ENCODE measurements at places on chromosomes 5 and 9.

DNA sequence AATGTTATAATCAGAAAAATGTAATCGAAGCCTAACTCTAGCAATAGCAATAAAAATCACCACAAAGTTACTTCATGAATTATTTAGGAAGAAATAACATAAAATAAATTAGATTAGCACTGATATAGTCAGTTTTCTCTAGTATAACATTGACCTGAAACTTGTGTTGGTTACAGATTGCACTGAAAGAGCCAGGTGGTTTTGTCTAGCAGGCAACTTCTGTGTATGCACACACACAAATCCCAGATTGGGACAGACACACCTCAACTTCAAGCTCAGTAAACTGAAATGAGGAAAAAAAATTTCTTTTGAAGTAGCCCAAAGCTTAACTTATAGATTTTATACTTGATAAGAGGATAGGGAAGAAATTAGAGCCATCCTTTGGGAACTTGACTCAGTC, 129.3 kb downstream of the EFNA5 start:
- no peak for DNase-seq

DNA sequence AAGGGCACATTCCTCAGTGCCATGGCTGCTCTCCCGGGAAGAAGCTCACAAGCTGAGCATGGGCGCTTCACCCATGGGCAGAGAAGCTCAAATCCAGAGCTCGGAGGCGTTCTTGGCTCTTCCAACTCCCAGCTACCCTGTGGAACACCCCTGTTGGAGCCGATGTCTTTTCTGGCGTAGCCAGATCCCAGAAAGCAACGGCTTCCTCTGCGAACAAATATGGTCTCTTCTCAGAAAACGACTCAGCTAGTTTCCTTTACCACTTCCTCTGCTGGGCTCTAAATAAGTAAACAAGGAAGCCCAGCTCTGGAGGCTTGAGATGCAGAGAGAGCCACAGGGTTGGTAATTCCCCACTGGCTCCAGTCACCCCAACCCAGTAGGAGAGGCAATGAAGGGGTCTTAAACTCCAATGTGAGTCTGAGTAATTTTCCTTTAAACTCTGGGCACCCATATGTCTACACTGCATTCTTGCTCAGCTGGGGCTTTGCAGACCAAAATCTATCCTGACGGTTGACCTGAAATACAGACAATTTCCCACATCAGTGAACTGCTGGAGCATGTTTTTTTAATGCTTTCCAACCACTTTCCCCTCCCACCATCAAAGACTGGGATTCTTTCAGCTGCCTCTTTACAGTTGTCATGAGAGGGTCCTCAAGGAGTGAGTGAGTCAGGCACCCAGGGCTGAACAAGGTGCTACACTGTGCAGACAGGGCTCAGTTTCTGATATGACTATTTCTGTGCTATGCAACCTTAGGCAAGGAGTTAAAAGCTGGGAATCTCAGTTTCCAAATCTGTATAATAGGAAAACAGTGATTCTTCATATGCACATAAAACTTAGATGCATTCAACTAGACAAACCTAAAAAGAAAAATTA, at the start of gene LCP2:
TSS of gene LCP2 (minus strand) at position 189 of the 874 bp plus-strand sequence. CDS start at position 23, 166 bp downstream.
- no peak for DNase-seq

- DNase-seq: no peak
Observed at GRCh38 chr9:126030716-126031115, 283.5 kb downstream of the PBX3 start.

- no peak for DNase-seq
Observed at GRCh38 chr5:89946916-89947315, 462.6 kb downstream of the CETN3 start.

GRCh38 chr9:129355631-129356030, 177.6 kb upstream of the IER5L start:
- no peak for DNase-seq

- DNase-seq: no peak
Observed at GRCh38 chr5:61619777-61620518, 287.9 kb downstream of the ZSWIM6 start.

GRCh38 chr9:100409176-100409556, 17.8 kb upstream of the MSANTD3 start:
- no peak for DNase-seq

- DNase-seq: no peak
Observed at GRCh38 chr5:96501991-96502646, 69.1 kb upstream of the PCSK1 start.

DNA sequence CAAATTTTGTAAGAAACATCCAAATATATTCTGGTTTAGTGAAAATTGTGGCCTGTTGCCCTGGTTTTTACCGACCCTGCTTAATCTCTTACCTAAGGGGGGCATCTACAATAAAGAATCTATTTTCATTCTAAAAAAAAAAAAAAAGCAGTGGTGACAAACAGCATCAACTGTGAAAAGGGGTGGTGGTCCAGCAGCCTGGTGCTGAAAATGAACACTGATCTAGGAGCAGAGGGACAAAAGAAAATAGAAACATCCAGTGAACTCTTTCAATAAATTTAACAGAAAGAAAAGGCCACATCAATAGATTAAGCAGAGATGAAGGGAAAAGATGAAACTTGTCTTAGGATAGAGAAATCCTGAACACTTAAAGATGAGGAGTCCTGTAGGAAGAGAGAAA, 348.7 kb upstream of the GRAMD2B start:
- DNase-seq: no peak

All from stimulated activated CD4-positive, alpha-beta T cell treated with anti-CD3 and anti-CD28 coated beads, Interleukin-1b, Interleukin-23, amount 100 ng/mL, for 1 hour (primary cell).